ENCODE measurements at places on chromosomes 1 and 21. TPM values are rescaled to one million over a fixed set of nuclear protein-coding genes. Genes with fewer than 3 reads are reported as not detected.

The RGS18 gene
- not detected for total RNA-seq

The PLA2G2E gene
- not detected for total RNA-seq

DNA sequence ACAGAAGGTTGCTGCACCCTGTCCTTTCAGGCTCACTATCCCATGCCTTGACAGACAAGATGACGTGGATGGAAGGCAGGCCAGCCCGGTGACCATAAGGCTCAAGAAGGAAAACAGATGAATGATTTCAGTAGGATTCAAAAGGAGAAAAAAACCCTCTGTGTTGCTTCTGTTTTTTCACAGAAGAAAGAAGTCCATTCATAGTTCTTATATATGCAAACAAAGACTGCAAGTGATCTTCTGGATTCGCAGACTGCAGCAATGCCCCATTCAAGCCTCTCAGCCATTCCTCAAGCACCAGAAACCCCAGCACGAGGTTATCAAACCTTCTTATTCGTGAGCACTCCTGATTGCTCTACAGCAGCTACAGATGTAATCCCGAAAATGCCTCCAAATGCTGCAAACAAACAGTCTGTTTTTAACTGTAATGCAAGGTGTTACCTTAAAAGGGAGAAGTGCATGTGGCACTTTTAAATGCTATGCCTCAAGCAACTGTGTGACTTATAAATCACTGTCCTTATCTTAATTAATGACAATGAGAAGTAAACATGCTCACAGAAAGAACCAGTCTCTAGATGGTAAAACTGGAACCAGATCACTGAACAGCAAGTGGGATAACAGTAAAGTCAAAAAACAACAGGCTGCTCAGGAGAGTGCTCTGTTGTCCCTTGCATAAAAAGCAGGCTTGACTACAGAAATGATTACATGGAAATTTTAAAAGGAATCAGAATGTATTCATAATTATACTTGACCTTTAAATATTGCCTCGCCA, 173.9 kb downstream of the HHIPL2 start:
- peaks cover 72% of the 10 kb centered on the region for H3K4me1 ChIP-seq
- H3K36me3 ChIP-seq = no peaks in the 10 kb centered on the region
- no peak overlapping the region for H3K4me3 ChIP-seq
- H3K27ac ChIP-seq = no peak overlapping the region

The HNRNPR gene
- 140 TPM for total RNA-seq

The OSCP1 gene
- 5.0 TPM for total RNA-seq

DNA sequence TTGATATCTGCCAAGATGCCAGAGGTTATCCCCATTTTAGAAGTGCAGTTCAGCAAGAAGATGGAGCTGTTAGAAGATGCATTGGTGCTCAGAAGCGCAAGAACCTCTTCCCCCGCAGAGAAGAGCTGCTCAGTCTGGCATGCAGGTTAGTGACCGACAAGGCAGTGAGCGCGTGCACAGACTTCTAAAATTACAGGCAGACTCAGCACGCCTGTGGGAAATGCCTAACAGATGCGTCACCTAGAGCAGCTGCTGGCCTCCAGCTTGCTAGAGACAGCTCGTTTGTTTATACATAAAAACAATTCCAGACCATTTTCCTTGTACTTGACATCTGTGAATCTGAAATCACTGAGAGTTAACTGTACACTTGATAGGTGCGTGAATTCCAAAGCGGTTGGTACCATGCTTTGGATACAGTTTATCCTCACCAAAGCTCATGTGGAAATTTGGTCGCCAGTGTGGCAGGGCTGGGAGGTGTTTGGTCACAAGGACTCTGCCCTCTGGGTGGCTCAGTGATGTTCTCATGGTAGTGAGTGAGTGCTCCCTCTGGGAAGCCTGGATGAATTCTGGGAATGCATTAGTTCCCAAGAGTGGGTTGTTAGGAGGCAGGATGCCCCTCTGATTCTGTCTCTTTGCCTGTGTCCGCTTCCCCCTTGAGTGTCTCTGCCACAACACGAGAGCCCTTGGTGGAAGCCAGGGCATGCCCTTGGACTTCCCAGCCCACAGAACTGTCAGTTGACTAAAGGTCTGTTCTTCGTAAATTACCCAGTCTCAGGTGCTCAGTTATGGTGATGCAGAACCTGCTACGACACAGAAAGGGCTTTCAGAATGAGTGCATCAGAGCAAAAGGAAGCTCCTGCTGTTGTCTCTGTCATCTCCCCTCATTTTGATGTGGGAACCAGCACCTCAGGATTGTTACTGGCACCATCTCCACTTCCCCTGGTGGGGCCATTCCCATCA, 24.4 kb downstream of the SNAP47 start:
- DNase-seq = peak; percentile 92
- peaks cover 56% of the 10 kb centered on the region for H3K4me1 ChIP-seq
- H3K4me3 ChIP-seq = no peak overlapping the region
- peaks cover 28% of the 10 kb centered on the region for H3K36me3 ChIP-seq

Measured in osteocyte (in vitro differentiated cells).